Small intestine (tissue), 16 donors: ENCODE measurements at places on chromosomes 13 and 19. TPM values are rescaled to one million over a fixed set of nuclear protein-coding genes. Genes with fewer than 3 reads are reported as not detected.

Gene APLP1
- polyA plus RNA-seq = 13.8 TPM

Gene TICAM1
- polyA plus RNA-seq = 38.0 TPM

Gene FAM216B
- 0.27 TPM for polyA plus RNA-seq

Gene PTGIR
- polyA plus RNA-seq = not detected

Gene IZUMO2
- polyA plus RNA-seq = not detected

Gene CADM4
- polyA plus RNA-seq = 4.9 TPM

Gene DZIP1
- polyA plus RNA-seq = 7.5 TPM

Gene ZNF682
- not detected for polyA plus RNA-seq

Gene MADCAM1
- polyA plus RNA-seq = 1.1 TPM
